ENCODE measurements at places on chromosomes 1 and 21.

- no peak for DNase-seq
Measured at GRCh38 chr1:164914208-164914607, 355.2 kb downstream of the PBX1 start.

DNA sequence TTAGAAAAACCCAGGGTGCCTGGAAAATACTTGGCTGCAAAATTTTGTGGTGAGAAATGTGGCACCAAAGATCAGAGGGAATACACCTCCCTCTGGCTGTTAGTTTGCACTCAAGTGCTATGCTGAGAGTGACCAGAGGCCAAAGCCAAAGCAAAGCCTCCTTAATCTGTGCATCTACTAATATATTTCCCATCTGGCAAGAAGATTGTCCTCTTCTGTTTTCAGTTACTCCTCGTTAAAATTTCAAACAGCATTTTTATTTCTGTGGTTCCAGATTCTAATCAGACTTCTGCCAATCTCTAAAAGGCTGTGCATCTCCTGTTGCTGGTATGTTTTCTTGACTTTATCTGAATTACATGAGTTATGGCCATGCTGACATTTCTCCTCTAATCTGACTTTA lies 327.4 kb downstream of the TBX15 start:
- no peak for DNase-seq

GRCh38 chr1:92907949-92908684 lies 53.1 kb downstream of the DIPK1A start:
- peak; percentile 72 for DNase-seq

DNA sequence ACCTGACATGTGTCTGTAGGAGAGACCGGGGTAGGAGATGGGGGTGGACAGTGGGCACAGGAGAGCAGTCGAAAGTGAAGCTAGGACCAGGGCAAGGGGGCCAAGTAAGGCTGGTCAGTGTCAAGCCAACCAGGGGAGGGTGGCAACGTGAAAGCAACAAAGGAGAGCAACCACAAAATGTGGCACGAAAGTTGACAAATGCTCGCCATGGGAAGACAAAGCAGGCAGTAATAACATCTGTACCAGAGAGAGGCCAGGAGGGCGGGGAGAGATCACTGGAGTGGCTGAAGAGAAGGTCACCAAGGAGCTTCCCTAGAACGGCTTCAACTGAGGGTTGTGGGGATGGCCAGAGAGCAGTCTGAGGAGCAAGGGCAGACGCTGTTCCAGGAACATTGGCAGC lies 17.0 kb downstream of the QSOX1 start:
- DNase-seq = no peak

GRCh38 chr1:92165389-92165788 lies 52.3 kb upstream of the C1orf146 start:
- no peak for DNase-seq

- peak; percentile 51 for DNase-seq
Measured at GRCh38 chr1:93061895-93062792, 16.9 kb upstream of the MTF2 start.

DNA sequence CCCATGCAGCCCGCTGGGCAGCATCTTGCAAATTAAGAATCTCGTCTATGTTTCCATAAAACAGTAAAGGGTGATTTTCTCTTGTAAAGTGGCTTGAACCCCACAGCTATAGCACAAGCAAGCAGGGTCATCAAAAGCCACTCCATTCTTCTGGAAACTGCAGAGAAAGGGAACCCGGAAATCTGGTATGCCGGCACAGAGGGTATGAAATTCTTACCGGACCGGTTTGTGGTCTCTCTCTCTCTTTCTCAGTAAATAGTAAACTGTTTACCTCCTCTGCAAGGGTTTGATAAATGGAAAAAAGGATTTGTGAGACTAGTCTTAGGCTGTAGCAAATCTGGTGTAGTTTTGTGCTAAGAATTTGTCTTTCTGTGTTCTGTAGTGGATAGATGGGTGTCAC lies 2.7 kb upstream of the ADSS2 start:
- DNase-seq = no peak

GRCh38 chr1:208254862-208255261 lies 10.7 kb upstream of the PLXNA2 start:
- DNase-seq = no peak

- peak; percentile 66 for DNase-seq
Measured at GRCh38 chr1:7218210-7218832, 433.1 kb downstream of the CAMTA1 start.

DNA sequence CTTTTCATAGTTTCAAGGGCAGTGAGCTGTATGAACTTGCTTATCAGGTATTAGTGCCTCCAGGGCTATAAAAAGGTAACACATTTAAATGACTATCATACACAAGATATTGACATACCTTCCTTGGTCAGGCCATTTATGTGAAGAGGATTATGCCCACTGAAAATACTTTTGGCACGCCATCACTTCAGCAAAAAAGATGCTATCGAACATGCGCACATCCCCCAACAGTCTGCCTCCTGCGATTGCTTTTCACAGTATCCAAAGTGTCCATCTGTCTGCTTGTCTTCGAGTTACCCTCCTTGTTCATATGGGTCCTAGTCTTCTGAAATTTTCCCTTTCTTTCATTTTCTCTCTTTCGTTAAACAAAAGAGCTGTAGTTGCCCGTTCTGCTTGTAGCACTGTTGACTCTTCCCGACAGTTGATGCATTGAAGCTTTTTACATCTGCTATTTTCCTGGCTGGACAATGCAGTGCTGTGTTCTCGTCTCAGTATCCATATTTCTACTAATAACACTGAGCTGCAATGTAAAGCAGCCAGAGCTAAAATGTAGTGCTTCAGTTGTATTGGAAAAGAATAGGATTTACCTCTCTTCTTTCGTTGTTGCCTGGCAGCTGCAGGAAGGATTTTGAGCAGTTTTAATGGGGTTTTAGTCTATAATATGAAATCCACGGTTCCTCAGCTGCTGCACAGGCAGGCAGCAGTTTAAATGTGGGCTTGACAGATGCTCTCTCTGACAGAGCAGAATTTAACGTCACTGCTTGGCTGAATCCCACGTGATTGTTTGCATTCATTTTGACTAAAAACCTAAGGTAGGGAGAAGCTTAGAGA lies at the start of gene B3GALT2:
B3GALT2 (minus strand) TSS at position 713 of the 831 bp plus-strand sequence. CDS start 5,051 bp downstream, outside the sequence.
- DNase-seq = no peak

- DNase-seq = peak; percentile 67
Measured at GRCh38 chr1:108082738-108083562, 117.2 kb downstream of the SLC25A24 start.

DNA sequence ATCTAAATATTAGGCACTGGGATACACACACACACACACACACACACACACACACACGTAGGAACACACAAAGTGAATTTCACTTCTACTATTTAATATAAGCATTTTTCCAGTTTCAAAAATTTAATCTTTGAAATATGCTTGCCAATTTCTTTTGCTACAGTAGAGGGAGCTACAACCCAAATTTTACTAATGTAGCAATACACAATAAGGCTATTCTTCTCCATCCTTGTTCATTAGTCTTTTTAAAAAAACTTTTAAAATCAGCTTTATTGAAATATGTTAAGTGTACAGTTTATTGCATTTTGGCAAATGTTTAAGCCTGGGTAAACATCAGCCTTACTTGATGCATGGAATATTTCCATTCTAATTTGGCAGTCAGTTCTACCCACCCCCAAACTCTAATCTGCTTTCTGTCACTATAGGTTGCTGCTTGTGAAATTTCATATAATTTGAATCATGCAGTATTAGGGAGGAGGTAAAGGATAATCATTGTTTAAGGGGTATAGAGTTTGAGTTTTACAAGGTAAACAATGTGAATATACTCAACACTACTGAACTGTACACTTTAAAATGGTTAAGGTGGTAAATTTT lies 93.0 kb upstream of the TENT5C start:
- DNase-seq = no peak

- no peak for DNase-seq
Measured at GRCh38 chr1:151888972-151889570, 20.2 kb downstream of the THEM4 start.

GRCh38 chr1:92118826-92119225 lies 38.7 kb downstream of the BTBD8 start:
- peak; percentile 67 for DNase-seq

DNA sequence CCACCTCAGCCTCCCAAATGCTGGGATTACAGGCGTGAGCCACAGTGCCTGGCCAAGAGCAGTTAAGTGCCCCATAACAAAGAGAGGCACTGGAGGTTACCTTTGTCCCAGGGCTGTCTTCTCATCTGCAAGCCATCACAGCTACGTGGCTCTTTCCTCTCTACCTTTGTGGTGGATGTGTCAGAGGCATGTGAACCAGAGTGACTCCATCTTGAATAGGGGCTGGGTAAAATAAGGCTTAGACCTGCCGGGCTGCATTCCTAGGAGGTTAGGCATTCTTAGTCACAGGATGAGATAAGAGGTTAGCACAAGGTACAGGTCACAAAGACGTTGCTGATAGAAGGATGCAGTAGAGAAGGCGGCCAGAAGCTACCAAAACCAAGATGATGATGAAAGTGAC lies 59.4 kb upstream of the POU2F1 start:
- DNase-seq = peak; percentile 76

- no peak for DNase-seq
Measured at GRCh38 chr1:54695221-54695620, 20.4 kb upstream of the TTC4 start.

DNA sequence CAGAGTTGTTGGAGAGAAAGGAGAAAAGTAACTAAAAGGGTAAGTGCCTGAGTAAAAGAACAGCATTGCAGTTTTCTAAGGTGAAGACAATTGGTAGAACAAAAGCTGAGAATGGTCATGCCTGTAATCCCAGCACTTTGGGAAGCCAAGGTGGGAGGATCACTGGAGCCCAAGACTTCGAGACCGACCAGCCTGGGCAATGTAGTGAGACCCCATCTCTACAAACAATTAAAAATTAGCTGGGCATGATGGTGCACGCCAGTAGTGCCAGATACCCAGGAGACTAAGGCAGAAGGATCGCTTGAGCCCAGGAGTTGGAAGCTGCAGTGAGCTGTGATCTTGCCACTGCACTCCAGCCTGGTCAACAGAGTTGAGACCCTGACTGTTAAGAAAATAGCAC lies 15.2 kb upstream of the PGD start:
- DNase-seq = no peak

DNA sequence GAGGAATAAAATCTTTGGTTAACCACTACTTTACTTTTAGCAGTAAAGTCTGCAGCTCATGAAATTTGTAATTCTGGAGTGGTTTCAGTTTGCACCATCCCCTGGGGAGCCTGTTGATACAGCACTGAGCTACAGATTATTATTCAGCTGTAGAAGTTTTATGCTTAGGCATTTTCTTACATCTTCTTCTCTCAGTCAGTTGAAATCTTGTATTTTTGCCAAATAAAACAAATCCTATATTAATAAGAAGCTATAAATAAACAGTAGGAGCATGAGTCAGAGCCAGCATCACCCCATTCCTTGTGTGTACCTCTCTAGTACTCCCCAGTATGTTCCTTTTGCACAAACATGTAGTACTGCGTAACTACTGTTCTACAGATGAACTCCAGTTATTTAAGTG lies 118.9 kb downstream of the ATF6 start:
- peak; percentile 62 for DNase-seq

- DNase-seq = no peak
Measured at GRCh38 chr1:65756616-65757015, 36.1 kb upstream of the PDE4B start.

GRCh38 chr1:106536741-106537140 lies 519.7 kb upstream of the PRMT6 start:
- DNase-seq = peak; percentile 48

DNA sequence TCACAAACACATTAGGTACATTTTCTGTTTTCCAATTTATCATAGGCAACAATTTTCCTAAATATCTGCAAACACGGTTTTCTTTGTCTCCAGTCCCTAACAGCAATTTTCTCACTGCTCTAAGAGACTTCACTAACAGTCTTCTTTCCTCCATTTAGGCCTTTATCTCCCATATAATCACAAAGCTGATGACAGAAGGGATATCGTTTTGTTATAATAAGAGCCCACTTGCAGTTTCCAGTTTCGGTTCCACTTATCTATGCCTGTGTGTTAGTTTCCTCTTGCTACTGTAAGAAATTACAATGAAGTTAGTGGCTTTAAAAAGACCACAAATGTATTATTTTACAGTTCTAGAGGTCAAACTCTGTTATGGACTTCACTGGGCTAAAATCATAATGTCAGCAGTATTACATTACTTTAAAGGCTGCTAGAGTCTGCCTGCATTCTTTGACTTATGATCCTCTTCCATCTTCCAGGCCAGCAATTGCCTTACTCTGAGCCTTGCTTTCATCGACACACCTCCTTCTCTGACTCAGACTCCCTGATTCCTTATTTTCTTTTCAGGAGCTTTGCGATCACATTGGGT lies 549.3 kb downstream of the NCAM2 start:
- peak; percentile 8 for DNase-seq

GRCh38 chr1:72111662-72112061 lies 170.7 kb downstream of the NEGR1 start:
- DNase-seq = peak; percentile 1

GRCh38 chr1:67482733-67483482 lies 52.7 kb upstream of the SERBP1 start:
- no peak for DNase-seq

- no peak for DNase-seq
Measured at GRCh38 chr1:234529095-234529949, 50.3 kb upstream of the TARBP1 start.

- no peak for DNase-seq
Measured at GRCh38 chr1:186887203-186887602, 58.5 kb downstream of the PLA2G4A start.

DNA sequence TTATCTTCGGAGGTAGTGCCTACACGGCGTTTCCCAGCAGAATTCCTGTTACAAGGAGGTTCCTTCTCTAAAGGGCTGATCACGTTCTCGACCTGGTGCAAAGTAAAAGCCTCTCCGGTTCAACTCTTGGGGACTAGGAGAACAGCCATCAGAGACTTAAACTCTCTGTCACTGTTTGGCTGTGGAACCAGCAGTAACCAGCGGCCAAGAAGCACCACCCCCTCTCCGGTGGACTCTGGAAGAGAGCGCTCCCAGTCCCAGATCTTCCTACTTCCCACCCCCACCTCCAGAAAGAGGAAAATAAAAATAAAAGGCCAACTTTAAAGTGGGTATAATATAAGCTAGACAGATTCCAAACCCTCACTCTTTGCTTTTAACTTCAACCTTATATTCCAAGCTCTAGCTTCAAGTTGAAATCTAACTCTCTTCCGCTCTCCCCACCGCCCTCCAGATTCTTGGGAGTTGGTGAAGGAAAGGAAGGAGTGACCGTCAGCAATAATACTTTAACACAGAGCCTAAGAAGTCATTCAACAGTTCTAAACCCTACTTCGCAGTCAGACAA lies 2.9 kb downstream of the BRINP3 start:
- DNase-seq = no peak

- peak; percentile 82 for DNase-seq
Measured at GRCh38 chr1:214476986-214477870, 74.2 kb downstream of the PTPN14 start.
